ENCODE measurements at places on chromosomes 4 and X. TPM values are rescaled to one million over a fixed set of nuclear protein-coding genes. Genes with fewer than 3 reads are reported as not detected.

- DNase-seq: peak; percentile 21
Measured at GRCh38 chrX:109841257-109841656, 108.2 kb upstream of the ACSL4 start.

DNA sequence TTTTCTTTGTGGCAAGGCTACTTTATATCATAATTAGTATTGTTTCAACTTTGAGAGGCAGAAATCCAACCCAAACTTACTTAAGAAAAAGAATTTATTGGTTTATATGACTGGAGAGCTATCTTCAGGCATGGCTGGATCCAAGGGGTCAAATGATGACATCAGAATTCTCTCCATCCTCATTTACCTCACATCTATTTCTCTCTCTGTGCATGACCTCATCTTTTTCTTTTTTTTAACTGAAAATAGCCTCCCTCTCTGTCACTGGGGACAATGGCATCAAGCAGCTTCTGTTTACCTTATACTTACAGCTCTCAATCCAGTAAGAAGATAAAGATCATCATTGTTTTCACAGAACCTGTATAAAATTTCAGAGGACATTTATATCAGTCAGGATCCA lies 12.0 kb upstream of the EXOC1L start:
- DNase-seq: no peak

DNA sequence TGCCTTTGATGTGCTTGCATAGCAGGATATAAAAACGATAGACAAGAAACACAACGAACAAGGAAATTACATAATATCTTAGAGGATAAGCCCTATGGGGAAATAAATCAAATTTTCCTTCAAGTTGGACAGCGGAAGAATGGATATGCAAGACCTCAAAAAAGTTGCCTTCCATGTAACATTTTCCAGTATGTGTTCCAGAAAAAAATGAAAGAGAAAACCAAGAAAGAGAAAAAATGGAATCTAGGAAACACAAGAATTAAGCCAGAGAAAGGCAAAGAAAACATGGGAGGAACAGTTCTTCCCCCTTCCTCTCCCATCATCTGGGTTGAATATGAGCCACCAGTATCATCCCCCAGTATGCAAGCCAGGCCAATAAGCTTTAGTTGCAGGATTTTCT lies 34.6 kb upstream of the MID1 start:
- no peak for DNase-seq

The SMIM31 gene
- total RNA-seq: not detected

The GPAT3 gene
- total RNA-seq: 4.2 TPM
